ENCODE measurements at places on chromosomes 4 and X.

GRCh38 chr4:51995647-51996220 lies 24.4 kb downstream of the LRRC66 start:
- DNase-seq: no peak

GRCh38 chr4:8642651-8643321 lies 50.2 kb downstream of the CPZ start:
- DNase-seq: no peak

DNA sequence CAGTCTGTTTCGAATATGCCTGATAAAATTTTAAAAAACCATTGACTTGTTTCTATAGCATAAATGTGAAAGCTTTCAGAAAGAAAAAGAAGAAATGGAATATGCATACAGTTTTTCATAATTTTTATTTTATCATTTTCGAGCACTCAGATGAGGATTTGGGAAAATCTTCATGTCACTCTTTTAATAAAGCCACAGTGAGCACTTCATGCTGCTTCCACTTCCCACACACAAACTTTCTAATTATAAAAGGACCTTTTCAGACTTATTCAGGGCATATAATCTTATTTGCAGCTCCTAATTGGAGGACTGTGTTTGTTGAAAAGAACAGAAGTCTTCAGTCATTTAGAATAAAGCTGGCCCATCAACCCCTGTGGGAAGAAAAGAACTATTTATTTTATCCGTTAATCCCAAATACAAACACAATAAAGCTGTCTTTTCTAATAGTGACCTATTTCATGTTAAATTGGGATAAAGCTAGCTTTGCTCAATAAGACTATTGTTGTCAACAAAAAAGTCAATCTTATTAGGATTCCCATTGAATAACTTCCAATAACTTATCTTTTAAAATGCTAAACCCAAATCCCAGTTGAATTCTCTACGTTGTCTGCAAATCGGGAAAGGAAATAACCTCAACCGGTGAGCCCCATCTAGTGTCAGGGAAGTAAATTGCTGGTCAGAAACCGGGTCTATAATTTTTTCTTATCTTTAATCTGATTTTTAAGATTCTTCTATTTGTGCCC lies 211.5 kb downstream of the PDGFRA start:
- peak; percentile 17 for DNase-seq

- no peak for DNase-seq
Observed at GRCh38 chrX:9525511-9526248, 60.8 kb downstream of the TBL1X start.

DNA sequence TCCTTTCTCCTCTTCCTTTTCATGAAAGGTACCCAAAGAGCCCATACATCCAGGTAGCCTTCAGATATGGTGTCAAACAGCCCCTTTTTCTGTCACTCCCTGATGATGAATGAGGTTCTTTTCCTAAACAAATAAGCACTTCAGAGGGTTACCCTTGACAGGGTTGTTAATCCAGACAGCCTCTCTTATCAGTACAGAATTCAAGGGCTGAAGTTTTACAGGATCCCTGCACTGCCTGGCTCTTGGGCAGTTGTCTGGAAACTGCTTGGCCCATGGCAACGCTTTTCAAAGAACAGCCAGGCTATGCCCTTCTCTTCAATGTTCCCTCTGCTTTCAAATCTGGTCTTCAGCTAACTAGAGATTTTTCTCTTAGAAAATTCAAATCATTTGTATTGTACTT lies 352.6 kb upstream of the FAM241A start:
- DNase-seq: peak; percentile 45

DNA sequence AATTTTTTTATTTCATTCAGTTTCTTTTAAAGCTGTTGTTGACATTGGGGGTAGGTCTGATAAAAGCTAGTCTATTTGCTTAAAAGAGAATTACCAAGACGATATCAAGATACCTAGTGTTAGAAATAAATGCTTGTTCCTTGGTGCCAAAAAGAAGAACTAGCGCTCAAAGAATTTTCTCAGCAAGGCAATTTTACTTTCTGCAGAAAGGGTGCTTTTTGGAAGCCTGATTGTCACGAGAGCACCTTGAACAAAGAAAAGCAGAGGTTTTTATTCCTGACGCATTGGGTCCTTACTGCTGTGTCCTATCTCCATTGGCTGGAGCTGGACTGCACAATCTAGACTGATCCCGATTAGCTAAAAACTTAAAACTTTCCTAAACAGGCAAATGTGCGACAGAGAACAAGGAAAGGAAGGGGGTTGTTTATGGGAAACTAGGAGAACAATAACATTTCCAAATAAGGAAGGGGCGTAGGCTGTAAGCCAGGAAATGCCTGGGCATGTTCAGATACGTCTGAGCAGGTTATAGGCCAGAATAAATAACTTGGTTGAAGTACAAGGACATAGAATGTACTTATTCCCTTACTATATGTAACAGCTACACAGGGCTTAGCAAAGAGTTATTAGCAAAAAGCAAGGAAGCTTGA lies 50.3 kb upstream of the STPG2 start:
- no peak for DNase-seq

DNA sequence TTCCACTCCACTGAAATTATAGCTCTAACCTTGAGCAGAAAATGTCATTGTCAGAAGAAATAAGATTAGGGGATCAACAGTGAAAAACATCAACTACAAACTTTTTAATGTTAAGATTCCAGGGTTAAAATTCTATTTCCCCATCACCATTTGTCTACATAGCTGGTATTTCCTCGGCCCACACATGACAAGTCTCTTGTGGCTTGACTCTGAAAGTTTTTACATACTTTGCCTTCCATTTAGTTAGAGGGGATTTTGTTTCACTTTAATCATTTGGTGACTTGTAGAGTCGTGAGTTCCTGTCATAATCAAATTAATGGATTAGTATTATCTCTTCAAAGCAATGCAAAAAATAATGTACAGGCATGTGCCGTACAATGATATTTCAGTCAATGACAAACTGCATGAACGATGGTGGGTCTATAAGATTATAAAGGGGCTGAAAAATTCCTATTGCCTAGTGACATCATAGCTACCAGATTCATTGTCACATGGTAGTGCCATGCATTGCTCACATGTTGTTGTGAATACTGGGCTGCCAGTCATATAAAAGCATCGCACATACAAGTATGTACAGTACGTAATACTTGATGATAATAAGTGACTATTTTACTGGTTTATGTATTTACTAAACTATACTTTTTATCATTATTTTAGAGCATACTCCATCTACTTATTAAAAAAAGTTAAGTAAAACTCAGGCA lies 72.0 kb downstream of the ING2 start:
- peak; percentile 21 for DNase-seq

DNA sequence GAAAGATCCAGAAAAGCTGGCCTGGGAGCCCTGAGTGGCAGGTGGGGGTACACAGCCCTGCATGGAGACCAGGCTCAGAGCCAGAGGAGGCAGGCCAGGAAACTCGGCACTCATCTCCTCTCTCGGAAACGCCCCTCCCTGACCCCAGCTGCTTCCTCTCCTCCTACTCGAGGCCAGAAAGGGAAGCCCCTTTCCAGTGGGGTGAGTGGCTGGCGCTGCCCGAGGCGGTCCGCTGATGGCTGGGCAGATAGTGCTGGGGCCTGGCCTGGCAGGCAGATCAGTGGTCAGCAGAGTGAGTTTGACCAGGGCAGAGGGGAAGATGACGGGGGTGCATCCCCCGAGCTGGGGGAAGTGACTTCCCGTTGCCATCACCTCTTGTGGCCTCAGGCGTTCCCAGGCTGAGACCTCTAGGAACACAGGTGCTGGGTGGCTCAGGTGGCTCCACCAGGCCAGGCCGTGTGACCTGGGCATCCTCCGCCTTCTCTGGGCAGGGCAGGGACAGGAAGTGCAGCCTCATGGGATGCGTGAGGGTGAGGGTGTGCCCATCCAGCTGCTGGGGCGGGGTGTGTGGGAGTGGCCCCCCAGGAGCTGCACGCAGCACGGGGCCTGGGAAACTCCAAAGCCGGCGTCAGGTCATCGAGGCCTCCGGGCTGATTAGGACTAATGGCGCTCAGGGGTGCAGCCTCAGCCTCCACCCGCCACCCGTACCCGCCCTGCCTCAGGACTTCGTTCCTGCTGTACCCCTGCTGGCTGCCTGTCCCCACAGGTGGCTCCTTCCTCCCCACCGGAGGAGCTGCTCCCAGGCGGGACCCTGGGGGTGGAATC lies 5.7 kb downstream of the SH3BP2 start:
- DNase-seq: peak; percentile 24

DNA sequence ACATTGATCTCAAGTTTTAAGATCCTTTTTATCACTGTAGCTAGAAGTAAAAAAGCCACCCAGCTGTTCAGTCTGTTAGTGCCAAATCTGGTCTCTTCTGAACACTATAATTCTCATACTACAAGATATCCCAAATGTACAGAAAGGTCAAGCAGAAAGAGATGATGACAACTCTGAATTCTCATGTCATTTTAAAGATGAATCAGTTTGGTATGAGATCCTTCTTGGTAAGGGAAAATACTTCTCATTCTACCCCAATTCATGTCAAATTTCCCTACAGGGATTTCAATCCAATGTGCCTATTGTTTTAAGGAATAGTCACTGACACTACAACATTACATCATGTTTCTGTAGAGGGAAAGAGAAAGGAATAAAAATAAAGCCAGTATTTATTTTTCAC lies 184.5 kb downstream of the CPEB2 start:
- DNase-seq: no peak

DNA sequence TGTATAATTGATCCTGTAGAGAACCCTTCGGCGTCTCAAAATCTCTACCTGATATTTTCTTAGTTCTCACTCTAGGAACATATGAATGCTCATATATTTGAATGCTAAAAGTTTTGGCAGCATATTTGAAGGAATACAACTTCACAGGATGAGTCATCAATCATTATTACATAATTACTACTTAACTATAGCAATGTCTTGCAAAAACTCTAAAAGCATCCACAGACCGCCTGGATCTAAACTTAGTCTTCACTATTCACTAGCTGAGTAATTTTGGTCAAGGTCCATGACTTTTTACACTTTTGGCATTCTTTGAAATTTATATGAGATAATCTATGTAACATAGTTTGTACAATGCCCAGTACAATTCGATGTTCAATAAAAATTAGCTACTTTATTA lies 194.7 kb downstream of the DTHD1 start:
- no peak for DNase-seq

GRCh38 chr4:105149771-105150170 lies 3.1 kb downstream of the TET2 start:
- no peak for DNase-seq

DNA sequence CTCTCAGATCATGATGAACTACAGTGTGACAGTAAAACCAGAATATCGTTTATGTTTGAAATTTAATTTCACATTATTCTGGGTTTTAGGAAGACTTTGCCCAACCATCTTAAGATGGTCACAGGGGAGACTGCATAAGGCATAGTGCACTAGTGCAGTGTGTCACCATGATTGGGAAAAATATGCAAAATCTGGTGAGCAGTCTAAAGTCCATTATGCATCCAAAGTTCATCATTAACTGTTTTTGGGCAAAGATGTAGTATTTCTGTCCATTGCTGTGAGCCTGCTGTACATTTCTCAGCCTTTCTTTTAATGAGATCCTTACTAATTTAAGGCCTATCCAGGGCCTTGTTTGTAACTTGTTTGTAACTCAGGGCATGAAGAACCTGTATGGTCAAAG lies 11.3 kb upstream of the MFAP3L start:
- DNase-seq: no peak

DNA sequence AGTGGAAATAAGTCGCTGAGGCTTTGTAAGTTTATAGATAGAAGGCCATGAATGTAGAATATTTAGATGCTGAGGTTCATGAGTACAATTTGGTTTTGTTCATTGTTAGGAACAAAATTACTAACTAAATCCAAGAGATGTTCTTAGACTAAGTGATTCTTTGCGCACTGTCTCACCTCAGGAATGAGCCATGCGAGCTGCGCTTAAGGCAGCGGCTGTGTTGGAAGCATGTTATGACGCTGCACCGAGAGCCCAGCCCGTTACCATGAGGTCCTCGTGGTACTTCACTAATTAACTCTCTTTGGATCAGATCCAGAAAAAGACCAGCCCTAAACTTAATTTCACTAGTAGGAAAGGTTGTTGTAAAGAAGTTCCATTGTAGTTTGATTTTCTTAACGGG lies 166.2 kb downstream of the RAPGEF2 start:
- no peak for DNase-seq

DNA sequence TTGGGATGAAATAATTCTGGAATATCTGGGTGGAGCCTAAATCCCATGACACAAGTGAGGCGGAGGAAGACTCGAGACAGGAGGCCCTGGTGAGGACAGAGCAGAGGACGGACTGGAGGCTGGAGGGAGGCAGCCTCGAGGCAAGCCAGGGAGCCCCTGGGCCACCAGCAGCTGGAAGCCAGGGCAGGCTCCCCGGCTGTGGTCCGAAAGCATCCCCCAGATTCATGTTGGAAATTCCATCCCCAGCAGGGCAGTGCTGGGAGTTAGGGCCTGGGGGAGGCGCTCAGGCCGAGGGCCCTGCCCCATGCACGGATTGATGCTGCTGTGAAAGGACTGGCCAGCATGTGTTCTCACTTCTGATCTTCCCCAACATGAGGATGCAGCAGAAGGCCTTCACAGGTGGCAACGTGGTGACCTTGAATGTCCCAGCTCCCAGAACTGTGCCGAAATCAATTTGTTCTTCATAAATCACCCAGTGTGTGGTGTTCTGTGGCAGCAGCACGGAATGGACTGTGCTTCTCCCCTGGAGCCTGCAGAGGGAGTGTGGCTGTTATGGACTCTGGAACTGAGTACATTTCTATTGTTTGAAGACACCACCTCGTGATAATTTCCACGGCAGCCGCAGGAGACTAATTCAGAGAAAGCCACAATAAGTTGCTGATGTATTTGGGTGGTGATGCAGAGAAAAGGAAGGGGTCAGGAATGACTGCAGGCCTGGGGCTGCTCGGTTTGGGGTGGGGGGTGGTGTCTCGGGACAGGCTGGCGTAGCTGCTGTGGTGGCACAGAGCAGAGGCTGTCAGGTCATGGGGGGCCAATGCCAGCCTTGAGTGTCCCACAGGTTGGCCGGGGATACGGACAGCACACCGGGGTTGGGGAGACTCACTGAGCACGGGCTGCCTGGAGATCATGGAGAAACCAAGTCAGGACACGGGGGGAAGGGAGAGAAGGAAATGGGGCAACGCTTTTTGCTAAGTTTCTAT lies 56.9 kb downstream of the PCGF3 start:
- DNase-seq: peak; percentile 38

GRCh38 chrX:50081282-50081889 lies 119.4 kb downstream of the AKAP4 start:
- DNase-seq: no peak

GRCh38 chrX:100447655-100448397 lies 37.8 kb upstream of the PCDH19 start:
- DNase-seq: peak; percentile 0

GRCh38 chr4:172232966-172233365 lies 419.8 kb downstream of the GALNTL6 start:
- DNase-seq: no peak

Data from amniotic epithelial cell (primary cell).